GM10248 (cell line): ENCODE measurements at places on chromosomes 7 and 10.

DNA sequence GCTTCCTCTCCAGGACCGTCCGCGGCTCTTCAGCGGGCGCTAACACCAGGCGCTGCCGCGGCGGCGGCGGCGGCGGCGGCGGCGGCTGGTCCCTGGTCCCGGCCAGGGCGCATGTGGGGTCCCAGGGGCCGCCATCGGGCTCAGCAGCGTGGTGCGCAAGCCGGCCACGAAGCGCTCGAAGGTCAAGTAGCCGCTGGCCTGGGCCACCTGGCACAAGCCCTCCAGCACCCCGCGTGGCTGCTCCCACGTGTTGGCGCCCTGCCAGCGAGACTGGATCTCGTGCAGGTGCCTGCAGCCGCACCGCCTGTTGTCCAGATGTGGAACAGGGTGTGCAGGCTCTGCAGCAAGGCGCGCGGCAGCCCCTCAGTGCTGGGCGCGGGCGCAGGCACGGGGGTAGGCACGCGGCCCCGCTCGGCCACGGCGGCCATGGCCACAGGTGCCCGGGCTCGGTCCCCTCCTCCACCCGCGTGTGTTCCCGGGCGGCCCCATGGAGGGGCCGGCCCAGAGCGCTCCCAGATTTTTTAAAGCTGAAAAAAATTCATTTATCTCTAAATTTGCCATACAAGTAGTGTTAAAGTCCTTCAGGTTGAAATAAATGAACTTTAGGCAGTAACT is 884.2 kb upstream of the ZNF722 start:
- DNase-seq = no peak

GRCh38 chr7:45638916-45639315 is 64.7 kb downstream of the ADCY1 start:
- DNase-seq = no peak

DNA sequence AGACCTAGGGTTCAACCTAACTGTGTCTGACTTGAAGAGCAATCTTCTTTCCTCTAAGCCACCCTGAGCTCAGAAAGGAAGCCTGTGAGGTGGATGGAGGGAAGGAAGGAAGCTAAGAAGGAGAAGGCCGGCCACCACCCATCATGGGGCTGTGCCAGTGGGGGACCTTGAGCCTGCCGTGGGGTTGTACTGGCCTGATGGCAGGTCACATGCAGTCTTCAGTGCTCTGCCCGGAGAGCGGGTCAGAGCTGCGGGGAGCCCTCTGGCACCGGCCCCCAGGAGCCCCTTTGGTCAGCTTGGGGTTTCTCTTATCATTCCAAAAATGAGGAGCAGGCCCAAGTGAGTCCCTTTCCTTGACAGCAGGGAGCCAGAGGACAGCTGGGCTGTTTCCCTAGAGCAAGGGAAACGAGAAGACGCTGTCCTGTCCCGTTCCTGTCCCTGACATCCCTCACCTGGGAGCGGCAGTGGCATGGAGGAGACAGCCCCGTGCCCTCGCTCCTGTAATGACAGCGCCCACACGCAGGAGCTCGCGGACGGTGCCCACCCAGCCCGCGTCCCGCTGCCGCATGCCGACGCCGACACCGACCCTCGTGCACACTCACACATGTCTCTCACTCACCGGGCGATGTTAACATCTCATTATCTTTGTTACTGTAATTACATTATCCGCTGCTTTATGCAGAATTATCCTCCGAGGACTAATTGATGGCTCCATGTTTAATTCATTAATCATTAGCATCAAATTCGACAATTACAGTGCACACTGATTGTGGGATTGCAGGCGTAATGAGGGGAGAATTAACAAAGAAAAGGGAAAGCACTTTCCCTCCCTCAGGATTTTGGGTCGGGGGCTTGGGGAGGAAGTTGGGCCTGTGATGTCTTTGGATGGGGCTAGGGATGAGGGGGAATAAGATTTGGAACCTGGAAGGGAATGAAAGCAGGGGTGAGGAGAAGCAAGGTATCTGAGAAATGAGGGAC is 31.3 kb downstream of the GBX1 start:
- no peak for DNase-seq

GRCh38 chr10:75904499-75905283 is 473.3 kb downstream of the LRMDA start:
- no peak for DNase-seq

DNA sequence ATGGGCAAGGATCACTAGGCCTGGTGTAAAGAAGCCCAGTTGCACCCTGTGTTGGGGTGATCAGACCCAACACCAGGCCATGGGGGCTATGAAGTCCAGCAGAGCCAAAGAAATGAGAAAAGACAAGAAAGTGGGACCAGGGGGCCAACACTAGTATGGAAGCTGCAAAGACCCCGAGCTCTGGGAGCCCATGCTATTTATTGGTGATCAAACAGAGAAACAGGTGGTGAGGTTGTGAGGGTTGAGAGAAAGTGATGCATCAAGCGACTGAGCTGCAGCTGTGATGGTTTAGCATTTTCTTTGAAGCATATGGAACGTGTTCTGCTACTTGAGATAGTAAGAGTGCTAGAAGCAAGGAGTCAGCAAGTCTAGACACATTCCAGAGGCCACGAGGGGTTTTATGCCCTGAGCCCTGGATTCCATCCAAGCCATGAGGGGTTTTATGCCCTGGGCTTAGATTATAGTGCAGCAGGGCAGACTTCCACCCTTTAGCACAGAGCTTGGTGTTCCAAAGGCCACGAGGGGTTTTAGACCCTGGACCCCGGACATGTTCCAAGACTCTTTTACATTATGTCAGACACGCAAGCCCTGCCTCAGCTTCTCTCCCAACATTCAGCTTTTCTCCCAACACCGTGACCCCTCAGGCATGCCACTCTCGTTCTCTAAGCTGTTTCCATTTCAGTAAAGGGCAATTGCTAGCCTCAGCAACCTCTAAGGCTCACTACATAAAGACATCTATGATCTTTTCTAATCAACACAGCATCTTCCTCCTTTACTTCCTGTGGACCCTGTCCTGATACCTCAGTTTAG is 43.1 kb upstream of the GPAM start:
- no peak for DNase-seq
